Activated CD4-positive, alpha-beta T cell treated with anti-CD3 and anti-CD28 coated beads for 48 hours (primary cell): ENCODE measurements at places on chromosomes 6 and 20.
A peak's percentile ranks its signal among the peaks of the same experiment; 100 is the strongest.

DNA sequence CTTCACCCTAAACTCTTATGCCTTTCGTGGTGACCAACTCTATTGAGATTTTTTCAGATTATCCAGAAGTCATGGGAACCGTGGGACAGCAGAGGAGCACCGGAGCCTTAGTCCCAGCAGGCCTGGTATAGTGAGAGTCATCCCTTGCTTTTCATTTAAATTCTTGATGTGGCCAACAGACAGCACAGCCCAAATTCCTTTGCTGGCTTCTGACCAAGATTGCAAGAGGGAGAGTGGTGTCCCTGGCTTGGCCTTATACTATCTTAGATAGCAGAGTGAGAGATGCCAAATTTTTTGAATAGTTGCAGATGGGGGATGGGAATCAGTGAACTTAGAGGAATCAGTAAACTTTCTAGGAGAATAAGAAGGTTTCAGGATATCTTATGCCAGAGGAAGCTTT is 7.8 kb downstream of the STX11 start:
- no peak for DNase-seq

- no peak for DNase-seq
These were observed 17.0 kb upstream of the CD109 start for GRCh38 chr6:73679009-73679408.

GRCh38 chr6:89522778-89523177 is 89.8 kb downstream of the ANKRD6 start:
- DNase-seq = no peak

- DNase-seq = no peak
These were observed 350.8 kb downstream of the EPM2A start for GRCh38 chr6:145384503-145384902.

GRCh38 chr6:14144678-14145113 is 27.1 kb downstream of the CD83 start:
- DNase-seq = peak; percentile 85

DNA sequence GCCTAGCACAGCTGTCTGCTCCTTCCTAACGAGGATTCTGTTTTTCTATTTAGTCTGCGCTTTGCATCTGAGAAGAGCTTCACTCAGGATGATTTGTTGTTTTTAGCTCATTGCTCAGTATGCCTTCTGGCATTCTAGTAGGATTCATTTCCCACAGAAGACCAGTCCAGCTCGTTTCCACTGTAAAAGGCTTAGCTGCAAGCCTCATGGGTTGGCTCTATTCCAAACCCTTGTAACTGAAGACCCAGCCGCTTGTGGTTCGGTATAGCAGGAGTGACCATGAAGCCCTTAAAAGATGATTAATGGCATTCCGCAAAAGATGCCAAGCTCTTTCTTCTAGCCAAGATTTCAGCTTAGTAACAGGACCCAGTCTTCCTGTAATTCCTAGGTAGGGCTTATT is 7.2 kb downstream of the ADGRF1 start:
- no peak for DNase-seq

GRCh38 chr6:30087876-30088275 is 12.3 kb upstream of the RNF39 start:
- no peak for DNase-seq

GRCh38 chr20:37299718-37300528 is 10.5 kb downstream of the MANBAL start:
- no peak for DNase-seq

DNA sequence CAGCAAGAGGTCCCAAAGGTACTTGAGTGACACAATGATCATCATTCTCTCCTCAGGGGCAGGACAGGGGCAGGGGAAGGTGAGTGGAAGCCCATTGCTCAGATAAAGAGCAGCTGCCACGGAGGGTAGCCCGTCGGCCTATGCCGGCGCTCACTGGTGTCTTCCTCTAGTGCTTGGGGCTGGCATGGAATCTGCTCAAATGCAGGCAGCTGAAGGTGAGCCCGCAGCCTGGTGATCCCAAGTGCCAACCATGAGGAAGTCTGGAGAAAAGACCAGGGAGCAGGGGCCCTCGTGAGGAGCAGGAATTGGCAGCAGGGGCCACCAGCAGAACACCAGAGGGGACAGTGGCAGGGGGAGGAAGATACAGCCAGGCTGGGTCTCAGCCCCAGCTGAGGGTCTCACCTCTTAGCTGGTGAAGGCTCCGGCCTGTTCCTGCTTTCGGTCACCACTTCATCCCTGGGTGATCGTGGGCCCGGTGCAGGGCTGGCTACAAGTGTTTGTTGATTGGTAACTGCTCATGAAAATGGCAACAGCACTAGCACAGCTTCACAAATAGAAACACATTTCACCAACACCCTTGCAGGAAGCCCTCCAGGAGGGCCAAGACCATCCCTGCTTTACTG is 24.7 kb downstream of the RBCK1 start:
- DNase-seq = no peak

- DNase-seq = no peak
These were observed 92.3 kb downstream of the MRPL14 start for GRCh38 chr6:44034931-44035345.

GRCh38 chr20:3765171-3765882 is 2.2 kb downstream of the ADISSP start:
- no peak for DNase-seq

DNA sequence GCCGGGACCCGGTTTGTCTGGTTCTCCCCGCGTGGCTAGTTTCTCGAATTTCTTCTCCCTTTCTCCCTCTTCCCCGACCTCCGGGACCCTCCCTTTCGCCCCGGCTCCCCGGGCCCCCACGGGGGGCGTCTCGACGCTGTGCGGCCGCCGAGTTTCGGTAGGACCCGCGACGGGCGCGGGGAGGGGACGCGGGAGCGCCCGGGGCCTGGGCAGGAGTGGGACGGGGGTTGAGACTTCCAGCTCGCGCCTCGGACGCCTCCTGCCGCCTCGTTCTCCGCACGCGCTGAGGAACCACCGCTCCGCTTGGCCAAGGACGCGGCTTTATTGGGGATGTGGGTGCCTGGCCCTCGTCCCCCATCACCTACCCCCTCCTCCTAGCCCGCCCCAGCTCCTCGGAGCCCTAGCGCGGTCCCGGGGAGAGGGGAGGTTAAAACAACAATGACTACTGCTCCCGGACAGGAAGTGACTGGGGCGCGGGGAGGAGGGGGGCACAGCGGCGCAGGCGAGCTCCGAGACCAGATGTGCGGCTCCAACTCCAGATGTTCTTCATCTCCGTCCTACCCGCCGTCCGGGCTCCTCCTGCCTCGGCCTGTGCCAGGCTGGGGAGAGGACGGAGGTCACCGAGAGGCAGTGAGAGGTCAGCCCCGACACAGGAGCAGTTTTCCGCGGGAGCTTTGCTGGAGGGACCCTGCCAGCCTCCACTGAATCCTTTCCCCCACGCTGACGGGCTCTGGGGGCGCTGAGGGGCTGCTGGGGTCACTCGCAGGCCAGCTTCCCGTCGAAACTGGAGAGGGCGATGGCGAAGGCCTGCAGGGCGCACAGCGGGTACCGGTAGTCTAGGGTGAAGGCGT is 917 bp upstream of the TEAD3 start:
- DNase-seq = peak; percentile 67

- no peak for DNase-seq
These were observed 60.5 kb downstream of the GJA10 start for GRCh38 chr6:89954721-89955148.

GRCh38 chr20:34070859-34071258 is 41.2 kb downstream of the EIF2S2 start:
- no peak for DNase-seq

DNA sequence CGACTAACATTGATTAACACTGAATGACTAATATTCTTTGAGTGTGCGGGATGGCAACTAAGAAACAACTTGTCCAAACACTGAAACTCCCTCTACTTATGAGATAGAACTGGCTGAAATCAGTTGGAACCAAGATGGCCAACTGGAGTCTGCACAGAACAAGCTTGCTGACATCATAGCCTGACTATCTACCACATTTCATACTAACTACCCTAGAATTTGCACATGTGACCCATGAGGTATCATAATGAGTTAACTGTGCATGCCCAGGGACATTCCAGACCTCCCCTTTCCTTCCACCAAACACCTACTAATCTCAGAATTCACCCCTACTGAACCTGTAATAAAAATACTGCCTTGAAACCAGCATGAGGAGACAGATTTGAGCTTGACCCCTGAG is 43.2 kb downstream of the PHIP start:
- DNase-seq = peak; percentile 12

DNA sequence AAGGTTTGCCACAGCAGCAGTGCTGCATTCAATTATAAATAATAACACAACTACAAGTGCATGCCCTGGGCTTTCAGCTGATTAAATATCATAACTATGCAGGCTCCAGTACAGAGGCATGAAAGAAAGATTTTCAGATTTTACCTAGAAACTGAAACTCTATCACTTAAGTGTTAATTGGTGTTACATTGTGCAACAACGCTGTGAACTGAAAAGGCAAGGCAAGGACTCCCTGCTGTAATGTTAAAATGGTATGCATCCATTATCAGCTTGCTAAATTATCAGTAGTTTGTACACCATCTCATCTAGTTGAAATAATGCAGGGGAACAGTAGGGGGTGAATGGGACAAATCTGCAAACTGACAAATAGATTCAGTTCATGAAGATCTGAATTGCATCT is 976.7 kb upstream of the MANEA start:
- DNase-seq = no peak

DNA sequence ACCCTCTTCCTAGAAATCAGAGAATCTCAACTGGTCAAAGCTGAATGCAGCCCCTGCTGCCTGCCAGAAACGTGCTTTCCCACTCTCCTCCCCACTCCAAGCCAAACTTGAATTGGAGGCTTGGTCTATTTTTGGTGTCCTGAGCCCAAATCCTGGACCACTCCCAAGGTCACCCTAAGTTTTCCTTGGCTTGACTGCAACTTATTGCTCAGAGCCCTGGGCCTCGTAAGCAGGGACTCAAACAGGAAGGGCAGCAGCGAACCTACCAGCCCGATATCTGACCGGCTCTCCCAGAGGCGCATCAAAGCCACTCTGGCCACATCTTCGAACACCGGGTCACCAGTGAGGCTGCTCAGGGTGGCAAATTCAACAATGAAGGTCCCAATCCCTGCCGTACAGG is 12.7 kb downstream of the EDEM2 start:
- no peak for DNase-seq

DNA sequence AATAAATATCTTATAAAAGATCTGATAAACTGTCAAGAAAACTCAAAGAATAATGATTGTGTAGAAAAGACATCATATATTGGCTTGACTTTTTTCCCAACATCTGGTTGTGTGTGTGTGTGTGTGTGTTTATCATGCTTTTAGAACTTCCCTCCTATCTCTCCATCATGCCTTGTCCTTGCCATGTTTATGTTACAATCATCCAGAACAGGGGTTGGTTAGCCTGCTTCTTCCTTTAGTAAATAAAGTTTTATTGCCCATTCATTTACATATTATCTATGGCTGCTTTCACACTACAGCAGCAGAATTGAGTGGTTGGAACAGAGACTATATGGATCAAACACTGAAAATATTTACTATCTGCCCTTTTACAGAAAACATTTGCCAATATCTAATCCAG is 52.8 kb upstream of the RIPOR2 start:
- DNase-seq = no peak

DNA sequence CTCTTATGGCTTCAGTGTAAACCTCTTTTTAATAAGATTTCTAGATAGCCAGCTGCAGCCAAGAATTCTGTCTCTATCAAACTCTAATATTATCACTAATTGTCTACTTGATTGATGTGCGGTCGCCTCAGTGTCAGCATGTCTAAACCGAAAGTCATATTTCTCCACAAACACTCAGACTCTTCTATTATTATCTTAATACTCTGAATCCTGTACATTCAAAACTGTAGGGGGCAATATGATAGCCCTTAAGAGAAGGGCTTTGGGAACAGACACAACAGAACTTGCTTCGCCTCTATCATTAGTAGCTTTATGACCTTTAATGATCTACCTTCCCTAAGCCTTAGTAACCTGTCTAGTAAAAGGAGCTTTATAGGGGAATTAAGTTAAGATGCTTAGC is 379.7 kb upstream of the PTCHD4 start:
- no peak for DNase-seq

DNA sequence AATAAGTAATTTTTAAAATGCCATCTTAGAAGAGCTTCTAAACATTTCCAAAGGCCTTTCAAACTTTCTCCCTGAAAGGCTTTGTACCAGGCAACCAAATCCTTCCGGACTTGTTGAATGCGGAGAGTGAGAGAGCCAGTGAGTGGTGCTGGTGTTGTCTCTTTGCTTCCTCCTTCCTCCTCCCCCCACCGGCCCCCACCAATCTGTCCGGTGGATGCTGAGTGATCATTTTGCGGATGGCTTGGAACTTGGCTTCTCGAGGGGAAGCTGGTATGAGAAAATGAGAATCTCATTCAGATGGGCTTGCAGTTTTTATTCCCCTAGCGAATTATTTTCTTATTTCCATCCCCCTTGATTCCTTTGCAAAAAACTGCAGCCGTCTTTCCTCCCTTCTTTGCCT is 97.3 kb downstream of the ANKRD60 start:
- no peak for DNase-seq

GRCh38 chr6:41667195-41667594 is 28.9 kb downstream of the MDFI start:
- DNase-seq = no peak

- no peak for DNase-seq
These were observed 117.6 kb downstream of the EPB41L2 start for GRCh38 chr6:130945401-130945919.

DNA sequence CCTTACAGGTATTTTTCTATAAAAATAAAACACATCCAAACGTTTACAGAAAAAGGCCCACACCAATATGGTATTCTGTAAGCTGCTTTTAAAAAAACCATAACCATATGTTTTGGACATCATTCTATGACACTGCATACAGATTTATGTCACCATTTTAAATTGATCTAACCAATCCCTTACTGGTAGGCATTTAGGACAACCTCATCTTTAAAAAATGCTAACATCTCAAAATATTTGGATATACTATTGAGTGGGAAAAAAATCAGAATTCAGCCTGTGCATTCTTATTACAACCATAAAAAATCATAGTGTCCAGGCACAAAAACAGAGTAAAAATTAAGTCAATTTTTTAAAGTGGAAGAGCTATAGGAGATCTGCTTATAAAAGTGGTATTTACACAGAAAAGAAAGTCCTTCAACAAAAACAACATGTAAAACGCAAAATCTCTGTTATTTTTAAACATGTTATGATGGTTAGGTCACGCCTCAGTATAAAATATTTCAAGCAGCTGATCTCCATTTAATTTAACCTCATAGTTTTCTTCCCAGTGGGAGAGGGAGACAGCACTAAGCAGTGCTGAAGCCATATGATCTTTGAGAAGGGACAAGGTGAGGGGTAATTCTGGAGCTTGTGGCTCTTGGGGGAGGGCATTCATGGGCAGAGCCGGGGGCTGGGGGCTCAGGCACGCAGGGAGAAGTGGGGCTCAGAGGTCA is 21.2 kb downstream of the TRAM2 start:
- DNase-seq = no peak

DNA sequence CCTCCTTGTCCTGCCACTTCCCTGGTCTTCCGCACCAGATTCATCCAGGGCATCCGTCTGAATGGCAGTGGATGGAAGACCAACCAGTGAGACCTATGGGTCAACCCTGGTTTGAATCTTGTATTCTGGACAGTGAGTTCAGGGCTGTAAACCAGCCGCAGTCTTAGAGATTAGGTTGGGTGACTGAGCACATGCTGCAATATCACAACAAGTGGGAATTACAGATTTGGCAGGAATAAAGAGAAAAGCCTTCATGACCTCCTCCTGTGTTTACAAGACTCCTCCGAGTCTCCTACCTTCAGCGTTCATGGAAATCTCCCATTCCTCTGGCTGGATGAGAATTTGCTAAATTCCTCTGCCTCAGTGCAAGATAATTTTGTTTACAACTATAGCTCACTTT is 9.9 kb downstream of the ECI2 start:
- DNase-seq = no peak

- no peak for DNase-seq
These were observed 165.0 kb upstream of the PLCB4 start for GRCh38 chr20:8903655-8904605.

- DNase-seq = peak; percentile 17
These were observed 4.6 kb downstream of the PTPN1 start for GRCh38 chr20:50514750-50515149.
